Testis (tissue), 5 donors: ENCODE measurements at places on chromosomes 4 and X. TPM values are rescaled to one million over a fixed set of nuclear protein-coding genes. Genes with fewer than 3 reads are reported as not detected.
A peak's percentile ranks its signal among the peaks of the same experiment; 100 is the strongest.

Gene LONRF3
- total RNA-seq = 8.5 TPM

Gene SHROOM2
- total RNA-seq = 22.1 TPM

Gene XPNPEP2
- 0.08 TPM for total RNA-seq

Gene UTP3
- total RNA-seq = 25.4 TPM

Gene RPS6KA3
- total RNA-seq = 12.6 TPM

Gene NAA11
- 17.2 TPM for total RNA-seq

Gene NPY2R
- total RNA-seq = 3.3 TPM

Gene PDLIM3
- 41.6 TPM for total RNA-seq

Gene ARMCX2
- total RNA-seq = 19.2 TPM

Gene OPRPN
- not detected for total RNA-seq

DNA sequence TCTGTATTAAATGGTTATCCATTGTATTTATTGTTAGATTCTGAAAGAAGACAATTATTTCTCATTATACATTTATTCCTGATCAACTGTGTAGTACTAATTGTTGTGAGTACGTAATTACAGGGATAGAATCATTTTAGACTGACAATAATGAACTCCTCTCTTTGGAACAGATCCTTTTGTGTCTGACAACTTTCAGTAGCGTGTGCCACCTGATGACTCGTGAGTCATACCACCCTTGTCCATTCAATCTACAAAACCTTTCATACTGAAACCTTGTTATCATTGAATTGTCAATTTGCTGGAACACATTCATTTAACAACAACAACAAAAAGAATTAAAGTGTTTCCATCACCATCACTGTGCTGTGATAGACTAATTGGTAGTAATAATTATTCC, 602.7 kb upstream of the PCDH7 start:
- no peak for DNase-seq

GRCh38 chr4:176579226-176579625, 213.5 kb downstream of the VEGFC start:
- no peak for DNase-seq

- DNase-seq = peak; percentile 87
These were observed 36.6 kb downstream of the CCNG2 start for GRCh38 chr4:77193511-77194102.

DNA sequence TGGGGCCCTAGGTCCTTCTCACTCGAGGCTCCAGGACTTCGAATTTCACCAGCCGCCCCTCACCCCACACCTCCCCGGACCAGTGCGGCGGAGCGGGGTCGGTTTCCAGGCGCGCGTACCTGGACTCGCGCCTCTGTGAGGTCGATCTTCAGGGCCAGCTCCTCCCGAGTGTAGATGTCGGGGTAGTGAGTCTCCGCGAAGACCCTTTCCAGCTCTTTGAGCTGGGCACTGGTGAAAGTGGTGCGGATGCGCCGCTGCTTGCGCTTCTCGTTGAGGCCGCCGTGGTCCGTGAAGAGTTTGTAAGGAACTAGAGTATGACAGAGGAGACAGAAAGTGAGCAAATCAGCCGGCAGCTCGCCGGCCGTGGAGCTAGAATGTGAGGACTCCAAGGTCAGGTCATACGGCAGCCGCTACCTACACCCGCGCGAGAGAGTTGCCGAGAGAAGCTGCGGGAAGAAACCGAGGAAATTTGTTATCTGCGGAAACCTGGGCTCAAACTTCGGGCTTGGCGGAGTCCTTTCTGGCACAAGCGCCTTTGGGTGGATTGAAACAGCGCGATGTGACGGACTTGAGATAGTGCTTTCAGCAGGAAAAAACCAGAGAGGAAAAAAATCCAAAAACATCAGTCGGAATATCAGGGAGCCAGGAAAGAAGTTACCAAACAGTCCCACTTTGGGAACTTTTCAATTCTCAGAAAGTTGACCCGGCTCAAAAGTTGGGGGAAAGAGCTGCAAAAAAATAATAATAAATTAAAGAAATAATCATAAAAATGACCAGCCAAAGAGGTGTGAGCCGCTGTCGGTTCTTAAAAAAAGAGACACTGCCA, 1.1 kb downstream of the PHOX2B start:
- no peak for DNase-seq

- DNase-seq = no peak
These were observed 386 bp upstream of the TMEM184C start for GRCh38 chr4:147616849-147617172.

GRCh38 chr4:123046096-123046495, 123.7 kb upstream of the NUDT6 start:
- no peak for DNase-seq

GRCh38 chr4:34372815-34373214, 1871.5 kb downstream of the ARAP2 start:
- no peak for DNase-seq

- no peak for DNase-seq
These were observed 71.6 kb upstream of the CLCN4 start for GRCh38 chrX:10085223-10085622.

- no peak for DNase-seq
These were observed 22.0 kb downstream of the CCNQ start for GRCh38 chrX:153576961-153577360.

DNA sequence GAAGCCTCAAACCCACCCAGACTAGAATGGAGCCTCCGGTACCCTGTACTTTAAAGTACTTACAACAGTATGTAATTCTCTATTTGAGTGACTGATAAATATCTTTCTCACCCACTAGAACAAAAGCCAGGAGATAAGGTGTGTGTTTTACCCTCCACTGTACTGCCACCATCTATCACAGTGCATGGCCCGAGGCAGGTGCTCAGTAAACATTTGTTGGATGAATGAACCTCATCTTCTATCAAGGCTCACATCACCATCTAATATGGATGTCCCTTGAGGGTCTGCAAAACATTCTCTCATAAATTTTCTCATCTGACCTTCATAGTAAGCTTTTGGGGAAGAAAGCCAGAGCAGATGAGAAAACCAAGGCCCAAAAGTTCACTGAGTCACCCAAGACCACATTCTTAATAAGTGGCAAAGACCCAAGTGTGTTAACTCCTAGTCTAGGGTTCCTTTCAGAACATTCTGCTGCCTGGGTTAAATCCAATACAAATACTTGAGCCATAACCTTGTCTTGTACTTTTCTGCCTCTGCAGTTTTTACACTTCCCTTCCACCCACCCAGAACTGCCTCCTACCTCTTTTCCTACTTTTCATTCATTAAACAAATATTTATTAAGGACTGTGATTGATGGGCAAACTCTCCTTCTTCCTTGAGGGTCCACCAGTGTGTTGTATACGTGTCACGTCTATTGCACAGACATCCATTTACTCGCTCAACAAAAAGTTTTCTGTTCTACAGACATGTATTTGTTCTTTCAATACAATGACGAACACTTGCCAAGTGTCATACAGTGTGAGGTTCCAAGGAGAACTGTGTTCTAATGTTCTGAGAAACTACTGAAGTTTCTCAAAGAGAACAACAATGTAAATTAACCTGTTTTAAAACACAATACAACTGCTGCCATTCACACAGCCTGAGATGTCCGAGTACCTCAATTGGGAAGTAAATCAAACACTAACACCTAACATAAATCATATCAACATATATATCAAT, 35.7 kb downstream of the APBB2 start:
- no peak for DNase-seq

DNA sequence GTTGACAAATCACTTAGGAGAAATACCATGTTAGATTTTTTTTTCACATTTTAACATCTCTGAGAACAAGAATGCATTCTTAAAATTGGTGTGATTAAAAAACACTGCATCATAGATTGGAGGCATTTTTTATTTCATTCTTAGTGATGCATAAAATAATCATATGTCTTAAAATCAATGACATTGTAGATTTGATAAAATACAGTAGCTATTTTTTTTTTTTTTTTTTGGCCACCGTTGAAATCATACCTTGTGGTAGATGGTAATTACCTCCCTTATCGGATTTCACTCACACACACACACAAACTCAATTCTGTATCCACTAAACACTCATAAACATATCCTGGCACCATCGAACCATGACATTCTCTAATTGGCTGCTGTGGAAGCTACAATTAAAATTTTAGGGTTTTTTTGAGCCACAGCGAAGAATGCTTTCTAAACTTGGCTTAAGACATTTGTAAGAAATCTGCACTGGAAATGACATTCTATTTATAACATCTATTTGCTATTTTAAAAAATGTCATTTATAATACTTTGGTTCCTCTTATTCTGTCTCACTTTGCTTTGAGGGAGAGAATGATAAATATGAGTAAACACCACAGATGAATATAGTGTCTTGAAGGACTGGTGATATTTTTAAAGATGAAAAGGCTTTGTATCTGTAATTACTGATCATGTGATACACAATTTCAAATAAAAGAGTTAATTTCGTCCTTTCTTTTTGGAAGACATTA, 60.1 kb downstream of the CCSER1 start:
- DNase-seq = no peak

- no peak for DNase-seq
These were observed 29.5 kb downstream of the TMEM255A start for GRCh38 chrX:120281761-120282160.

GRCh38 chrX:46325312-46325877, 219.8 kb downstream of the ZNF674 start:
- DNase-seq = no peak

DNA sequence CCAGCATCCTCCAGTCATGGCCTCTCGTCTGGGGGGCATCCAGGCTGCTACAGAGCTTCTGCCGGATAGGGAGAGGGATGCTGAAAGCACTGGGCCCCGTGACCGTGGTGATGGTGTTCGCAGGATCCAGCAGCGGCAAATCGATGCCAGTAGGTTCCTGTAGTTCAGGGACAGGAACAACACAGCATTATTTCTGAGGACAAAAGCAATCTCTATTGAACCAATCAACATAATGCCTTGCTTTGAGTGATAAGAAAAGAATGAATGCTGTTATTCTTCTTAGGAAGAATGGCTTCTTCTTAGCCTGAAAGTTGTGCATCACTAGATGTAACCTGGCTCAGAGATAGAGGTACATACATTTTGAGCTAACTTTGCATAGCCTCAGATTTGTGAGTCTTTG, 378.6 kb downstream of the UNC5C start:
- DNase-seq = peak; percentile 39

DNA sequence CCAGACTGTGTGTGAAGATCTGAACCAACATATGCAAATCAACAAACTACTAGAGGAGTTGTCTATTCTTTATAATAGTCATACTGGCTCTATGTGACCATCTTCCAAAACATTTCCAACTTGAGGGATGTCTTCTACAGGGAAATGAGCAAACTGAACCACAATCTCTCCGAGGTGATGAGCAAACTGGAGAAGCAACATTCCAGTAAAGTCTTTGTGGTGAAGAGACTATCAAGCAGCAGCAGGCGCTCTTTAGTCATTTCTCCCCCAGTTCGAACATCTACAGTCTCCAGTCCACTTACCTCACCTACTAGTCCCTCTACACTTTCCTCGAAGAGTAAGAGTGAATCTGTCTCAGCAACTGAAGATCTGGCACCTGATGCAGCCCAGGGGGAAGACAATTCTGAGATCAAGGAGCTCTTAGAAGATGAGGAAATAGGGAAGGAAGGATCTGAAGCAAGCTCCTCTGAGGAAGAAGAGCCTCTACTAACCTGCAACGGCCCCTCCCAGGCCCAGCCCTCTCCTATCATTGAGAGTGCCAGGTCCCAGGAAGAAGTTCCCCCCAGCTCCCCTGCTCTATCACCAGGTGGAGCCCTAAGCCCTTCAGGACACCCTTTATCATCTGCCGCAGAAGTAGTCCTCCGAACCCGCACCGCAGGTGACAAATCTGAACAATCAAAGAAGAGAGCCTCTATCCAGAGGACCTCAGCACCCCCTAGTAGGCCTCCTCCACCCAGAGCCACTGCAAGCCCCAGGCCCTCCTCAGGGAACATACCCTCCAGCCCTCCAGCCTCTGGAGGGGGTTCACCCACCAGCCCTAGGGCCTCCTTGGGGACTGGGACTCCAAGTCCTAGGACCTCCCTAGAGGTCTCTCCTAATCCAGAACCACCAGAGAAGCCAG, 98.1 kb downstream of the HNRNPD start:
- no peak for DNase-seq
